ENCODE measurements at places on chromosomes 4 and X.
A peak's percentile ranks its signal among the peaks of the same experiment; 100 is the strongest.

- DNase-seq: no peak
Observed at GRCh38 chr4:53671757-53672156, 80.5 kb upstream of the LNX1 start.

DNA sequence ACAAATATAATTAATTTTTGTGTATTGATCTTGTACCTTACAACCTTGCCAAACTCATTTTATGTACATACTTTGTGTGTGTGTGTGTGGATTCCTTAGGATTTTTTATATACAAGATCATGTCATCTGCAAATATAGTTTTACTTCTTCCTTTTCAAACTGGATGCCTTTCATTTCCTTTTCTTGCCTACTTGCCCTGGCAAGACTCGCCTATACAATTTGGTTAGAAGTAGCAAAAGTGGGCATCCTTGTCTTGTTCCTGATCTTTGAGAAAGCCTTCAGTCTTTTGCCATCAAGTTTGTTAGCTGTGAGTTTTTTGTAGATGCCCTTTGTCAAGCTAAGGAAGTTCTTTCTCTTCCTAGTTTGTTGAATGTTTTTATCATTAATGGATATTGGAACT lies 30.5 kb downstream of the RUFY3 start:
- DNase-seq: no peak

DNA sequence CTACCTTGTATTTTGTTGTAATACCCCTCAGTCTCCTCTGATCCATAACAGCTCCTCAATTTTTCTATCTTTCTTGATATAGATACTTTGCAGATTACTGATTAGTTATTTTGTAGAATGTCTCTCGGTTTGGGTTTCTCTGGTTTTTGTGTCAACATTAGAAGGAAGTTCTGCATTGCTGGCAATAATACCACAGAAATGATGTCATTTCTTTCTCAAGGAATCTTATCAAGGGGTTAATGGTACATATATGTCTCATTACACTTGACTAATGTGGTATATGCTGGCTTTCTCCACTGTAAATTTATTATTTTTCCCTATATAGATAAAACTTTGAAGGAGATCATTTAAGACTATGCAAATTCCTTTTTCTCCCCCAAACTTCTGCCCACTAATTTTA lies 183.6 kb upstream of the DKK2 start:
- DNase-seq: no peak

DNA sequence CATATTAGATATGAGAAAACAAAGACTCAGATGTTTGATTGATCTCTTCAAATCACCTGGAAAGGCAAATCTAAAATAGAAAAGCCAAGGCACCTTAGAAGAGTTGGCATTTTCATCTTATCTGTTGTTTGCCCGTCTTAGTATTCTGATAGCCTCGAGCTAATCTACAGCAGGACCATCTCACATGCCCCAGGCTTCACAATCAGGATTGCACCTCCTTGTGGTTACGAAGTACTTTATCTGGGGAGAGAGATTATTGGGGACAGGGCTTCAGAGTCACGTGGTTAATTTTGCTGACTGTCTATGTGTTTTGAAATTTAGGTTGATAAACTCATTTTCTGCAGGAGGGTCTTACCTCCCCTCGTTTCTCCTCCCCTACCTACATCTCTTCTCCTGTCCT lies 313.1 kb upstream of the ANXA10 start:
- no peak for DNase-seq

- no peak for DNase-seq
Observed at GRCh38 chrX:136784231-136784630, 3.5 kb upstream of the ARHGEF6 start.

GRCh38 chr4:153273751-153274150 lies 69.5 kb downstream of the TRIM2 start:
- peak; percentile 8 for DNase-seq

DNA sequence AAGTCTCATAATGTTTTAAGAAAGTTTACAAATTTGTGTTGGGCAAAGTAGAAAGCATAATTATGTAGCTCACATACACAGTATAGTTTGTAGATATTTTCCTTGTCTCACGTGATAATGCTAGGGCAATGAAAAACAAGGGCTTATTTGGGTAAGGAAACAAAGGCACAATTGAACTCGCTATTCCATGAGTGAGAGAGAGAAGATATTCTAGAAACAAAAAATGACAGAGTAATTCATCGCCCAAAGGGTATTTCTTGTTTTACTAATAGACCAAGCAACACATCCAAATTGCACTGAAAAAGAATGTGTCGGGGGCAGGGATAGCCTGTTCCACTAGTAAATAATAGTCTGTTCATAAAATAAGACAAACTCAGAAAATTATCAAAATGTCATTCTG lies 3.6 kb upstream of the ASB11 start:
- DNase-seq: no peak

GRCh38 chrX:132433001-132433400 lies 55.8 kb downstream of the MBNL3 start:
- no peak for DNase-seq

GRCh38 chrX:69539437-69539836 lies 35.3 kb downstream of the NALF2 start:
- DNase-seq: no peak

DNA sequence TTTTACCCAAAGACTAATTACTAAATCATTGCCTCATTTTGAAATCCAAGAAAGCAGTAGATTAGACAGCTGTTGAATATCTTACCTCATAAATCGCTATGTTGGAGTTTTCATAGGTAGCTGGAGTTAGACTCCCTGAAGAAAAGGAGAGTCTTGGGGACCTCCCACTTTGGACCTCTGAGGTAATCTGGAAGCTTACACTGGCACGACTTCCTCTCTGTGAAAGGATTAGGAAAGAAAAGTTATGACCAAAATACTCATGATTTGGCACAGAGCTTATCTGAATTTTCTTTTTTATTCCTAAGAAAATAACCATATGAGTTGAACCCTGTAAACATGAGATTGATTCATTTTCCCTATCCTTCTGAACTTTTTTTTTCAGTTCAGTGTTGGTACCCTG lies 40.6 kb downstream of the GUCY2F start:
- DNase-seq: no peak

- no peak for DNase-seq
Observed at GRCh38 chr4:75345423-75345822, 168.8 kb downstream of the RCHY1 start.

- no peak for DNase-seq
Observed at GRCh38 chr4:76090241-76090691, 15.8 kb downstream of the ART3 start.

DNA sequence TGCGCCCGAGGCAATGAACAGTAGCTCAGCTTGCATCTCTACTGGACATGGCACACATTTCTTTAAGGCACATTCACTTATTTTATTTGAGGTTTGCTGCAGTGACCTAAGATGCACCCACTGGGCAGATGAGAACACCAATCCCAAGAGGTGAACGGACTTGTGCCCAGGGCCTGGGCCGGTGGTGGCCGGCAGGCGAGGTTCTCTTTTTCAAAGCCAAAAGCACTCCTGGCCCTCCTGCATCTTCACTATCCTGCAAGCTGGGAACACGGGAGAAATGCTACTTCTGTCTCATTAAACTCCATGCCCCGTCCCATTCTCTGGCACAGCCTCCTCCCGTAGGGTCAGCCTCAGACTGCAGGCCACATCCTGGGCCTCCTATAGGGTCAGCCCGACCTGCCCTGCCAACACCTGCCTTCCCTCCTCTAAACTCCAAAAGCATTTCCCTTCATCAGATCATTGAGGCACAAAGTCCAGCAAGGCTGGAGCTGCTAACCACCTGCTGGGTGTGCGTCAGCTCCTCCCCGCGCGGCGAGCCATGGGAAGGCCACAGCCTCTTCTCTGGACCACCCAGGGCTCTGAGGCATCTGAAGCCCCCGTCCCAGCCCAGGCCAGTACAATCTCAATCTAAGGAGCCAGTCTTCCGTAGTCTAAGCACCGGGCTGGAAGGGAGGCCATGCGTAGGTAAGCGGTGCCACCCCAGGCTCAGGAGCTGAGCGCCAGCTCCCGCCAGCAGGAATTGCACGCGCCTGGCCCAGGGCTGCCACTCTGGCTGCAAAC lies 166.1 kb downstream of the AFAP1 start:
- DNase-seq: no peak

DNA sequence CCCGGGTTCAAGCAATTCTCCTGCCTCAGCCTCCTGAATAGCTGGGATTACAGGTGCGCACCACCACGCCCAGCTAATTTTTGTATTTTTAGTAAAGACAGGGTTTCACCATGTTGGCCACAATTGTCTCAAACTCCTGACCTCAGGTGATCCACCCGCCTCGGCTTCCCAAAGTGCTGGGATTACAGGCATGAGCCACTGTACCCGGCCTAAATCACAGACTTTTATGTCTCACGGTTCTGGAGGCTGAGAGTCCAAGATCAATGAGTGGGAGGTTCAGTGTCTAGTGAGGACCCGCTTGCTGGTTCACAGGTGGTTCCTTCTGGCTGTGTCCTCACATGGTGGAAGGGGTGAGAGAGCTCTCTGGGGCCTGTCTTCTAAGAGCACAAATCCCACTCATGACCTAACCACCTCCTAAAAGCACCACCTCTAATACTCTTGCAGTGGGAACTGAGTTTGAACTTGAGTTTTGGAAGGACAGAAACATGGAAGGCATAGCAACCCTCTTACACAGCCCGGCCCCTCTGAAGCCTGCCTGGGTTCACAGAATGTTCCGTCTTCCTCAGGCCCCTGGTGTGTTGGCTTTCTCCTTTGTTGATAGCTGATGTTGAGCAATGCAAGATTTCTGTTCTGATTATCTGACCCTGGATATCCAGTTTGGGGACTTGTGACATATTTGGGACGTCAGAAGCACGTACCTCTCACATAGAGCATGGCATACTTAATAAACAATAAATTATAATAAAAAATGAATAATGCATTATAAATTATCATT lies 1.9 kb upstream of the AKAP17A start:
- no peak for DNase-seq

- DNase-seq: no peak
Observed at GRCh38 chr4:74873545-74874301, 59.2 kb upstream of the PARM1 start.

GRCh38 chrX:39728025-39728424 lies 369.7 kb downstream of the BCOR start:
- no peak for DNase-seq

DNA sequence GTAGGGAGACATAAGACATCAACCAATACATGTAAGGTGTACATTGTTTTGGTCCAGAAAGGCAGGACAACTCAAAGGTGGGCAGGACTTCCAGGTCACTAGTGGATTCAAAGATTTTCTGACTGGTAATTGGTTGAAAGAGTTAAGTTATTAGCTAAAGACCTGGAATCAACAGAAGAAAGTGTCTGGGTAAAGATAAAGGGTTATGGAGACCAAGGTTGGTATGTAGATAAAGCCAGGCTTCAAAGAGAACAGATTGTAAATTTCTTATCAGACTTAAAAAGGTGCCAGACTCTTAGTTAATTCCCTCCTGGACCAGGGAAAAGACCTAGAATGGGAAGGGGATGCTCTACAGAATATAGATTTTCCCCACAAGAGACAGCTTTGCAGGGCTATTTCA lies 28.3 kb upstream of the GAB1 start:
- DNase-seq: no peak

DNA sequence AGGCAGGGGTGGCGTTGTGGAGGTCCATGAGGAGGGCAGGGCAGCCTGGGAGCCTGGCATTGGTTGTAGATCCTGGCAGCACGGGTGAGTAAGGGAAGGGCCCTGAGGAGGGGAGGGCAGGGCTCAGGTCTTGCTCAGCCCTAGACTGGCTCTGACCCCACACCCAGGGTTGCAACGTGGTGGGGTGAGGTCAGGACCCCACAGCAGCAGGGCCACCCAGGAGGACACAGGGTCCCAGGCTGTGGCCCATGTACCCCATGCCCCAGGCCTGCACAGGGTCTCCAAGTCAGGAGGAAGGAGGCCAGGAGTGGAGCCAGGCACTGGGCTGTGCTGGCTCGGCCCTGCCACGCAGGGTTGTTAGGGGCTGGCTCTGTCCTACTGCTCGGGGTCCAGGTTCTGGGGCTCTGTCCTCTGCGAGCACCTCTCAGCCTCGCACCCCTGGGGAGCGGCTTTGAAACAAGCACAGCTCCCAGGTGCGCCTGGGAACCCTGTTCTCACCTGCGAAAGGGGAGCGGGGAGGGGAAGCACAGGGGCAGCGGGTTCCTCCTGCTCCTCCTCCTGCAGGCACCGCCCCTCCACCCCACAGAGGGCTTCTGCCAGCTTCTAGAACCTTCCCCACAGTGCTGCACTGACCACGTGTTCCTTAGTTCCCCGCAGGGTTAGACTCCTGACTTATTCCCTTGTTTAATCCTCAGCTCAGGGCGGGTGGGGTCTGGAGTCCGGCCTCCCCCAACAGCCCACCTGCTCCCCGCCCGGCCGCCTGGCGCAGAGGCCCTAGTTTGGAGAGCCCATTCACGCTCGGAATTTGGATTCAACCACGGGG lies 20.4 kb downstream of the MSANTD1 start:
- no peak for DNase-seq

DNA sequence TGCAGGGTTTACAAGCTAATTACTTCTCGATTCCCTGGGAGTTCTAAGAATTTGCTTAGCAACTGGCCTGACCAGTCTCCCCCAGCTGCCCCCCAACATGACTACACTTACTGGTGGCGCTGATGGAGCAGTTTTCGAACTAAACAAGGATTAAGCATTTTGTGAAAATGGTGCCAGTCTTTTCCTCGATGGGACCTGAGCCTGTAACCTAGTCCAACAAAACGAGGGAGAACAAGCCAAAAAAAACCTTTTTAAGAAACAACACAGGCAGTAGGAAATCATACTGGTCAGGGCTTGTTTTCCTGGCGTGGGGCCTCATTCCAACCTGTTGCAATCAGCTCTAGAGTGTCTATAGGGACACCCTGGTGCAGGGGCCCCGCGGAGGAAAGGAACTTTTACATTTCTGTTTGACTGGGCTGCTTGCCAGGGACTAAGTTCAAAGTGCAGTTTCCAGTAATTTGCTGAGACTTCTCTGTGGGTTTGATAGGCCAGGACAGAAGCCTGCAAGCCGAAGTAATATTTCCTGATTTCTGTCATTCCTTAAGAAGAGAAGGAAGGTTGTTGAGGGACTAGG lies 158.7 kb downstream of the SPRY1 start:
- DNase-seq: peak; percentile 60

- DNase-seq: no peak
Observed at GRCh38 chrX:38220415-38221390, at the start of gene SRPX. Gene SRPX (minus strand): TSS chrX:38220871. CDS start chrX:38220792, 79 bp downstream.

DNA sequence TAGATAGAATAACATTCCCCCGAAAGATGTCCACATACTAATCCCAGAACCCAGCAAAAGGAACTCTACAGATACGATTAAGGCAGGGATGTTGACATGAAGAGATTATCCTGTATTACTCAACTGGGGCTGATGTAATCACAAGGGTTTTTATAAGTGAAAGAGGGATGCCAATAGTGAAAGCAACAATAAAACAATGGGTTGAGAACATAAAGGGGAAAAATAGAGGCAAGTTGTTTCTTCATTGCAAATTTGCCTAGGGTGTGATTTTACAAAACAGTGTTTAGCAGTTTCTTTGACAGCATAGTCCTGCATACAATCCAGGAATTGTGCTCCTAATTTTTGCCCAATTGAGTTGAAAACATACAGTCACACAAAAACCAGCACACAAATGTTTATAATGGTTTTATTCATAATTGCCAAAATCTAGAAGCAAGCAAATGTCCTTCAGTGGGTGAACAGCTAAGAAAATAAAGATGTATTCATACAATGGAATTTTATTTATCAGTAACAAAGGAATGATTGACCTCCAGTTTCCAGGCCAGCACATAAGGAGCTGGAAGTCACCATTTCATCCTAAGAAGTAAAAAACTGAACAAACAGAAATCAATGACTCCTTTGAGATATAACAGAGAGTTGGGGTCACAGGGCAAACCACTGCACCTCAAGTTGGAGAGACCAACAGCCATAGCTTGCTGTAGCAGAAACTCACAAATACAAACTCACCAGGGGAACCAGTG lies 107.2 kb downstream of the CENPC start:
- no peak for DNase-seq

Data from kidney glomerular epithelial cell (primary cell).